ENCODE measurements at places on chromosomes 3 and 15.

DNA sequence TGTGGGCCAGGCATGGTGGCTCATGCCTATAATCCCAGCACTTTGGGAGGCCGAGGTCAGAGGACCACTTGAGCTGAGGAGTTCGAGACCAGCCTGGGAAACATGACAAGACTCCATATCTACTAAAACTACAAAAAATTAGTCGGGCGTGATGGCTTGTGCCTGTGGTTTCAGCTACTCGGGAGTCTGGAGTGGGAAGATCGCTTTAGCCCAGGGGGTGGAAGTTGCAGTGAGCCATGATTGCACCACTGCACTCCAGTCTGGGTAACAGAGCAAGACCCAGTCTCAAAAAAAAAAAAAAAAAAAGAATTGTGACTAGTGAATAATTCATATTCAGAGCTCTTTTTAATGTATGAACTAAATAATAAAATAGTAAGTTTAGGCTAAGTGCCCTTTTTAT, 87.8 kb upstream of the TSEN2 start:
- DNase-seq: no peak

GRCh38 chr15:77688266-77688665, 55.6 kb upstream of the LINGO1 start:
- DNase-seq: no peak

- no peak for DNase-seq
These were observed 5.5 kb downstream of the WDR73 start for GRCh38 chr15:84648539-84648938.

DNA sequence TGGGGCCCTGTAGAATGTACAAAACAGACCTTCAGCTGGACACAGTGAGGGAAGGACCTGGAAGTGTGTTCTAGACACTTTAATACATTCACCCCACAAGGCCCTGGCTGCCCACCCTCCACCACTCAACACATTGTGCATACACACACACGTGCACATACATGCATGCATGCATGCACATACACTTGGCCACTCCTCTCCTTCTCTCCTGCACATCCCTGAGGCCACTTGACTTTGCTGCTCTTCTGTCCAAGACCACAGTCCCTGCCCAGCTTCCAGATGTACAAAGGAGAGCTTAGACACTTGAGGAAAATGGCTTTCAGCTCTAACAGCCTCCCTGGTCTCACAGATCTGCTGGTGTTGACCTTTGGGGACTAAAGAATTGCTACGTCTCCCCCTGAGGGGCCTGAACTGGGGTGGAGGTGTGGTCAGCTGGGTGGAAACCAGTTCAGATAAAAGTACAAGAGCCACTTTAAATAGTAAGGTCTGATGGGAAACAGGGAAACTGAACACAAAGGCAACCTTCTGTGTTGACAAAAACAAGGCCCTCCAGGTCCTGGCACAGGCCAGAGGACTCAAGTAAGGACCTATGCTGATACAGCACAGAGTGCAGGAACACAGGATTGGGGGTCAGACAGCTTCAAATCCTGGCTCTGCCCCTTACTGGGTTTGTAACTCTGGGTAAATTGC, 24.8 kb upstream of the NOX5 start:
- DNase-seq: no peak

DNA sequence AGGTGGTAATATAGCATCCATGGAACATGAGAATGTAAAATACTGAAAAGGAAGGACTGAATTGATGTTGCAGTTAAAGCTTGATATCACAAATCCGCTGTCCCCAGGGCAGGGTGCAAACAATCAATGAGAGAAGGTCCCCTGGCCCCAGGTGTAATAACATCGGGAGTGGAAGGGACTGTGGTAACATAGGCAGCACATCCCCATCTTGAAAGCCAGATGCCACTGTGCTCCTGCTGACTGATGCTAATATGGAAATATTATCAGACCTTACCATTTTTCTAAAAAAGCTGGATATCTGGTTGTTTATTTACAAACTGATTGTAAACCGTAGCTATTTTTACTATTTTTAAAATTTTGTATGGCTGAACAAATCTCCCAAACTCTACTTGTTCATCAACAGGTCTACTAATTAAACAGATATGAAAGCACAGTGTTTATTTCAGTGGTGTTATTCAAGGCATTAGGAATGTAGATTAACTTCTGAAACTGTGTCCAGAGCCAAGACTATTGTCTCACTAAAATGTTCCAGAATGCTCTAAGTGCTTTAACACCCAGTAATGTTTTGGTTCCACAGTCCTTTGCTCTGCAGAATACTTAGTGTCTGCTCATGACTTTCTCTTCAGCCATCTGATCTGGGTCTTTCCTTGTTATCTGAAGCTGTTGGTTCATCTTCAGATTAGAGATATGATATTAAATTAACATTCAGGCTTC, 386.0 kb upstream of the RARB start:
- DNase-seq: no peak

GRCh38 chr15:90642464-90643300, 74.5 kb upstream of the BLM start:
- no peak for DNase-seq

- DNase-seq: no peak
These were observed 46.6 kb downstream of the HHLA2 start for GRCh38 chr3:108342837-108343486.

DNA sequence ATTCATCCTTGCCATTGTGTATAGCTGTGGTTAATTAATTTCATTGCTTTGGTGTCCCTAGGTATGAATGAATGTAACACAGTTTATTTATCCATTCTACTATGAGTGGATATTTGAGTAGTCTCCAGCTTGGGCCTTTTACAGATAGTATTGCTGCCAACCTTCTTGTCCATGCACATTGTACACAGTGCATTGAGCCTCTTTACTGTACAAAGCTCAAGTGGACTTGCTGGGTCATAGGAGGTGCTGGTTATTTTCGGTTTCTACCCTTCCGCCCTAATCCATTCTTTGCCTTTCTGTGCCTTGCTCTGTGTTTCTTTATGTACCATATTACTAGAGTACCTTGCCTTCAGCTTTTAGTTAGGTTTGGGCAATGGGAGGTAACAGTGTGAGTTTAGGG, 60.7 kb downstream of the DUT start:
- no peak for DNase-seq

GRCh38 chr3:122576174-122576940, 1.1 kb upstream of the PARP15 start:
- no peak for DNase-seq

All from effector memory CD4-positive, alpha-beta T cell (primary cell).